ENCODE measurements at places on chromosomes 16 and 17.

DNA sequence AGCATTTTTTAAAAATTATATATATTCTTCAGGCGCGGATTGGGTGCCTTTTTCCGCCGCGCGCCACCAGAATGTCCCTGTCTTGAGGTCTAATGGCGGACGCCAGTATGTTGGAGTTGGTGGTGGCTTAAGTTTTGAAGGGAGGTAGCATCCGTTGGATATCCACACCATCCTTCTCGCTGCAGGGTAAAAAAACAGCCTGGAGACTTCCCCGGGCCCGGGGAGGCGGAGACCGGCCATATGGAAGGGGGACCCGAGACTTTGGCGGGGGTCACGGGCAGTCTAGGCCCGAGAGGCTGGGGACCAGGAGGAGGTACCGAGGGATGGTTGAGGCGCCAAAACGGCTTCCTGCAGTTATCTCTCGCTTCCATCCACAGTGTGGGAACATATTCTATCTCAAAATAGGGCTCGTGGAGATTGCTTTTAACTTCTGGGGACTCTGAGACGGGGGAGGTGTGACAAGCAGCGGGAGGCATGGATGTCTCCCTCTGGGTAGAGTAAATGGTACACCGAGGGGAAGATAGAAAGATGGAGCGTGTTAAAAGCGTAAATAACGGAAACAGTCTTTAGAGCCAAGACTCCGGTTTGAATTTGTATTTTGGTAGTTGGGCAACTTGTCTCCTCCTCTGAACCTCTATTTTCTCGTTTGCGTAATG, at the start of gene SF3B3:
Gene SF3B3, plus strand, starts transcription at position 74 of the 656 bp plus-strand sequence. CDS start 2,841 bp downstream, outside the sequence.
- DNase-seq: no peak

GRCh38 chr16:27464626-27465482, 62.9 kb downstream of the IL21R start:
- DNase-seq: no peak

DNA sequence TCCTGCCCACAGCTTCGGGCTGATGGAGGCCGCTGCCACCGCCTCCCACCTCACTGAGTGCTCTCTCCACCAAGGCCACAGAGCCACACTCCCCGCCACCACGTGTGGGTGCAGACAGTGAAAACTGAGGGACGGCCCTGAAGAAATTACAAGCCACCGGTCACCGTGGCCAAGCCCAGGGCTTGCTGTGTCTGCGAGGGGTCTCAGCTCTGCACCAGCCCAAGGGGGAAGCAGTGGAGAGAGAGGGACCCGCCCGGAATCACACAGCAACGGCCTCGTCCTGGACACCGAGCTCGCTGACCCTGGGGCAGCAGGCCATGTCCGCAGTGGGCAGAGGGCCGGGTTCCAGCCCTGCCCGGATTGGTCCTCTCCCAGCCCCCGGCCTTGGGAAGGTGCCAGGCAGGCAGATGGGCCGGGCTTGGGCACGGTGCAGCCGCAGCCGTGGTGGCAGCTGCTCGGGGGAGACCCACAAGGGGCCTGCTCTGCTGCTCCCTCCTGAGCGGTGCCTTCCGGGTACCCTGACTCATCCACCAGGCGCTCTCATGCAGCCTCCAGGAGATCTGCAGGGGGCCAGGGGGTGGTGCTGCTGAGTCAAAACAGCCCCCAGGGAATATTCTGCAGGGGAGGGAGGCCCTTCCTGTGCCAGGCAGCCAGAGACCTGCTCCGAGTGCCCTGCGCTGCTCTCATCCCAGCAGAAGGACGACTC, 52.0 kb downstream of the CBFA2T3 start:
- DNase-seq: peak; percentile 82

DNA sequence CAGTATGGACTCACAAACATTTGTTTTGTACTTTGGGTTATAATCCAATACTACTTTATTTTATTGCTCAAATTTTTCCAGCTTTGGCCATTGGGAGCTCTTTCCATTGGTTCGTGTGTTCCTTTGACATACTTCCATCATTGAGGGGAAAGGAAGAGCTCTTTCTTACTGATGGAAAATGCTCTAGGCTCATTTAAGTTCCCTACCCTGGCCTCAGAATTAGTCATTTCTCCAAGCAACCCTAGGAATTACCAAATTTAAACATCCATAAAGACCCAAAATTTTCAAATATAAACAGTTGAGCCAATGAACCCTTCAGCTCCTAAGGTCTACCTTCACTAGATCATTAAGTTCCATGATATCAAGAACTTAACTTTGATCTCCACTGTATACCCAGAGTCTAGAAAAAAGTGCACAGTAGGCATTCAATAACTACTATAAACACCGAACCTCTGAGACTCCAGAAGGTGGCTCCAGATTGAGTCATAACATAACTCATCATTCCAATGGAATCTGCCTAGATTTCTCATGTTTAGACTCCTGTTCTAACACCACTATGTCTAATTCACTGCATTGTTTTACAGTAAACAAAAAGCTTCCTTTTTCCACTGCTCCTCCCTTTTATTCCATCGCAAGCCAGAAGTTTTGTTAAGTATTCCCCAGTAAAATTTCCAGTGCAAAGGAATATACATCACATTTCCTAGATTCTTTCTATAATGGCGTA, 39.0 kb downstream of the SMURF2 start:
- peak; percentile 92 for DNase-seq

DNA sequence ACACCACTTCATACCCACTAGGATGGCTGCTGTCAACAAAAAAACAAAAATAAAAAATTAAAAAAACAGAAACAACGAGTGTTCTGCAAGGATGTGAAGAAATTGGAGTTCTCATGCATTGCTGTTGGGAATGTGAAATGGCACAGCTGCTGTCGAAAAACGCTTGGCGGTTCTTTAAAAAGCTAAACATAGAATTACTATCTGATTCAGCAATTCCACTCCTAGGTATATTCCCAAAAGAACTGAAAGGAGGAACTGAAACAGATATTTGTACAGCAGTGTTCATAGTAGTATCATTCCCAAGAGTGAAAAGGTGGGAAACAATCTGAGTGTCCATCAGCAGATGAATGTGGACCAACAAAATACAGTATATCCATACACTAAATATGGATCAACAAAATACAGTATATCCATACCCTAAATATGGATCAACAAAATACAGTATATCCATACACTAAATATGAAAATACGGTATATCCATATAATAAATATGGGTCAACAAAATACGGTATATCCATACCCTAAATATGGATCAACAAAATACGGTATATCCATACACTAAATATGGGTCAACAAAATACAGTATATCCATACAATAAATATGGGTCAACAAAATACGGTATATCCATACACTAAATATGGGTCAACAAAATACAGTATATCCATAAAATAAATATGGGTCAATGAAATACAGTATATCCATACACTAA, 8.7 kb downstream of the METTL16 start:
- DNase-seq: no peak

DNA sequence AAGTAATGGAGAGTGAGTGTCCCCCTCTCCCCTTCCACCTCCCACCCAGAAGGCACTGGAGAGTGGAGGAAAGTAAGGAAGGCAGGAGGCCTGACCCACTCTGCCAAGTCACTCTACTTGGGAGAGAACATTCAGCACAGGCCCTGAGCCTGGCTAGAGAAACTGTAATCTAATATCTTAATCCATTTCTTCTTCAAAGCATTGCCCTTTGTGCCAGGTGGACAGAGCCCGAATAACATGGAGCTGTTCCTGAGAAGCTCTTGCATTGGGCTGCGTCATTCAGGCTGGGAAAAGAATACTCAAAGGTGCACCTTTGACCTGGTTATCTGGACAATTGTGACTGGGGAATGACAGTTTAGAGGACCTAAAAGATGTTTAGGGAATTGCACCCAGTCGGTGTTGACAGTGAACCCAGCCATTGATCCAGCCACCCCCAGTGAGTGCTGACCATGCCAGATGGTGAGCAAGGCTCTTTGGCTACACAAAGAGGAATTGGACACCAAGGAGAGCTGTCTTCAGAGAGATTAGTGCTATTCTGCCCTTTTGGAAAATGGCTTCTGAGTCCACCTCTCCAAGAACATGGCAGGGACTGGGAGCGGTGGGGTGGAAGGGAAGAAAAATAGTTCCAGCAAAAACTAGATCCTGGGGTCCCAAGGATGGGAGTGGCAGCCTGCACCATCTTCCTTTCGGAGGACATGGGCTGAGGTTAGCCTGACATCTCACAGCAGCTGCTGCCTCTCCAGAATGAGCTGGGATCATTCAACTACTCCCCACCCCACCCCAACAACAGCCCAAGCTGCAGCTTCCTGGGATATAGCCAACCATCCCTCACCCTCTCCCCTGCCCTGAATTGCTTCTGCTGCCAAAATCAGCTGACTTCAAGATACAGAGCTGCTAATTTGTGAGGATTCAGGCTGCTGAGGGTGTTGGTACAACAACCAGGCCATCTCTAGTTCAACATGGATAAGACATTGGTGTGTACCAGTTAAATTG, 11.6 kb upstream of the NOG start:
- no peak for DNase-seq

GRCh38 chr16:85898521-85899442, at the start of gene IRF8:
TSS of gene IRF8 (plus strand) at chr16:85899162. CDS start at chr16:85903016, 3,854 bp downstream.
- DNase-seq: peak; percentile 22

- DNase-seq: no peak
Measured at GRCh38 chr16:57278494-57278893, 6.0 kb downstream of the PLLP start.

DNA sequence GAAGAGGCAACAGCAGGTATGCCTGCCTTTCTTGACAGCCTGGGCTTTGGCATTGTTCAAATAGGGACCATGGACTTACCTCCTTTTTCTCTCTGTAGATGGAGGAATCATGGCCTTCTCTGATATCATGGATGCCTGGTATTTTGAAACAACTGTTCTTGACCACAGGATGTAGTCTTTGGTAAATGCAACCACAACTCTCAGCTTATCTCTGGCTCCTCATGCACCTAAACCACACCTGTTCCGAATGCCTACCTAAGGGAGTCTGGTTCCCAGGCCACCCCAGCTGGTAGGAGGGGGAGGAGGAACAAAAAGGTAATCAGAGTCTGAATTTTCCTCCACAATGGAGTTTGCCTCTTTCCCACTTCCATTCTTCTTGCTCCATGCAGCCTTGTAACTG, 18.8 kb downstream of the CDK5RAP3 start:
- no peak for DNase-seq

DNA sequence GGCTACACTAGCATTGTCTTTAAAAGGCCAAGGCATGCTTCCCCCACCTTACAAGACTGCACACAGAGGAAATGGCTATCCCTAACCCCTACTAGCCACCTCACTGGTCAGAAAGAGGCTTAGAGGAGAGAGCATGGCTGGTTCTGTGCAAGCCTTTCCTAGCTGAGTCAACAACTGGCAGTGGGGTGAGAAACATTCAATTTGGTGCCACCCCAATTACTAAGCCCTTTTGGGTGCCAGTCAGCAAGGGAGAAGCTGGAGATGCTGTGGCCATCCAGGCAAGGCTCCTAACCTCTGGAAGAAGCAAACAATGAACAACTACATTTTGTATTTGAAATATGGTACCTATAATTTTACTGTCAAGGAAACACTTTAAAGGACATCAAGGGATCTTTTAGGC, 4.7 kb upstream of the KAT7 start:
- DNase-seq: no peak

DNA sequence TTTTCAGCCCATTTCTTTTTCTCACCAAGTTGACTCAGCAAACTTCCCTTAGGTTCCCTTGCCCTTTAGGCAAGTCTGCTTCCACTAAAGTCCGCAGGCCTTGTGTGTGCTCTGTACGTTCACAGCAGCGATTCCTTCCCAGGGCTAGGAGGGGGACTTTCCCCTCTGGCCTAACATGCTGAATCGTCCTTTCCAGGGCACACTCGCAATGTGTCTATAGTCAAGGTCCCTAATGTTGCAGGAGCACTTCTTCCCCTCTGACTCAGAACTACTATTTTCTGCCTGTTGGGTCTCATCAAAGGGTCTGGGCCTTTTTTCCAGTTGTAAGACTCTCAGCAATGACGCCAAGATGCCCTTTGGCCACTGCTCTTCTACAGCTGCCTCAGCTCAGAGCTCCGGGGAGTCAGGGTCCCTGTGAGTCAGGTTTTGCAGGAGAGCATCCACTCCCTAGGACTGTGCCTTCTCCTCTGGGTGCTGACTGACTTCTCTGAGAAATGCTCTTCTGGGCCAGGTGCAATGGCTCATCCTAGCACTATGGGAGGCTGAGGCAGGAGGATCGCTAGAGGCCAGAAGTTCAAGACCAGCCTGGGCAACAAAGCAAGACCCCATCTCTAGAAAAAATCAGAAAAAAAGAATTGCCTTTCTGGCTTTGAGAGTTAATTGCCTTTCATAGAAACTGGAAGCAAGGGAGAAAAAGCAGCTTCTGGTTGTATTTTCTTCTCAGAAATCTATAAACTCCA, 64.4 kb upstream of the TBX2 start:
- DNase-seq: peak; percentile 63

DNA sequence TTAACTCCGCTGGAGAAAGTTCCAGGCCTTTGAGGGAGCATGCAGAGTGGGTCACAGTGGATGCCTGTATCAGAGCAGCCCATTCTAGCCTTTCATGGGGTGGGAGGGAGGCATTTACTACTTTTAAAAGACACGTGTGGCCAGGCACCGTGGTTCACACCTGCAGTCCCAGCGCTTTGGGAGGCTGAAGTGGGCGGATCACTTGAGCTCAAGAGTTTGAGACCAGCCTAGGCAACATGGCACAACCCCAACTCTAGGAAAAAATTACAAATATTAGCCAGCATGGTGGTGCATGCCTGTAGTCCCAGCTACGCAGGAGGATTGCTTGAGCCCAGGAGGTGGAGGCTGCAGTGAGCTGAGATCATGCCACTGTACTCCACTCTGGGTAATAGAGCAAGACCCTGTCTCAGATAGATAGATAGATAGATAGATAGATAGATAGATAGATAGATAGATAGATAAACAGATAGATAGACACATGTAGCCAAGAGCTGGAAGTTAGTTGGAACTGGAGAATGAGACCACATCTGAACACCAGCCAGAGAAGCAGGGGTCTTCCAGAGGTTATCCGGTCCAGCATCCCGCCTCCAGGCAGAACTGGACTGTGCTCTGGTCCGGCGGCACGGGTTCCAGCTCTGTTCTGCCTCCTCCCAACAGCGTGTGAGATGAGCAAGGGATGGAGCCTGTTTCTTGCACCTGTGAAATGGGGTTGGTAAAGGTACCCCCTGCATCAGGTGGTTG, 3.6 kb downstream of the ADCY7 start:
- DNase-seq: no peak

- peak; percentile 56 for DNase-seq
Measured at GRCh38 chr17:41082626-41083025, 1.3 kb upstream of the KRTAP4-7 start.

GRCh38 chr17:4555873-4556759, 932 bp upstream of the MYBBP1A start:
- no peak for DNase-seq

DNA sequence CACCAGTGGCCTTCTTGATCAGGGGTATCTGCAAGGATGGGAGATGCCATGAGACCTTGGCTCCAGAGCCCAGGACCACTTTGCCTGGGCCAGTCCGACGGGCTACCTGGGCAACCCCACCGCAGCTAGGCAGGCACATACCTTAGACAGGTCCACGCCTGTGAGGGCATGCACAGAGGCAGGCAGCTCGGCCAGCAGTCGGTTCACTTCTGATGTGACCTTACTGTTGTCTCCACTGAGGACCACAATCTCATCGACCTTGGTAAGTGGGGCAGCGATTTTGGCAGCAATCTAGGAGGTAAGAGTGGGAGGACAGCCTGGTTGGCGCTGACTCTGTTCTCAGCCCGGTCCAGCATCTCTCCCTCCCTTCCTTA, 17.0 kb downstream of the FLOT2 start:
- DNase-seq: no peak

- no peak for DNase-seq
Measured at GRCh38 chr17:12137859-12138258, 117.2 kb downstream of the MAP2K4 start.

- peak; percentile 54 for DNase-seq
Measured at GRCh38 chr17:31595666-31596381, 204.3 kb downstream of the RAB11FIP4 start.

GRCh38 chr17:14777291-14777690, 476.4 kb downstream of the HS3ST3B1 start:
- no peak for DNase-seq

GRCh38 chr16:11666103-11667055, 1.9 kb upstream of the SNN start:
- DNase-seq: no peak
